OCI-M1 (cell line): ENCODE measurements at places on chromosomes 7 and 10.
A peak's percentile ranks its signal among the peaks of the same experiment; 100 is the strongest.

- no peak for DNase-seq
Measured at GRCh38 chr7:29812185-29812876, 6.0 kb downstream of the WIPF3 start.

GRCh38 chr7:118179191-118179590 lies 4.8 kb upstream of the LSM8 start:
- DNase-seq = no peak

DNA sequence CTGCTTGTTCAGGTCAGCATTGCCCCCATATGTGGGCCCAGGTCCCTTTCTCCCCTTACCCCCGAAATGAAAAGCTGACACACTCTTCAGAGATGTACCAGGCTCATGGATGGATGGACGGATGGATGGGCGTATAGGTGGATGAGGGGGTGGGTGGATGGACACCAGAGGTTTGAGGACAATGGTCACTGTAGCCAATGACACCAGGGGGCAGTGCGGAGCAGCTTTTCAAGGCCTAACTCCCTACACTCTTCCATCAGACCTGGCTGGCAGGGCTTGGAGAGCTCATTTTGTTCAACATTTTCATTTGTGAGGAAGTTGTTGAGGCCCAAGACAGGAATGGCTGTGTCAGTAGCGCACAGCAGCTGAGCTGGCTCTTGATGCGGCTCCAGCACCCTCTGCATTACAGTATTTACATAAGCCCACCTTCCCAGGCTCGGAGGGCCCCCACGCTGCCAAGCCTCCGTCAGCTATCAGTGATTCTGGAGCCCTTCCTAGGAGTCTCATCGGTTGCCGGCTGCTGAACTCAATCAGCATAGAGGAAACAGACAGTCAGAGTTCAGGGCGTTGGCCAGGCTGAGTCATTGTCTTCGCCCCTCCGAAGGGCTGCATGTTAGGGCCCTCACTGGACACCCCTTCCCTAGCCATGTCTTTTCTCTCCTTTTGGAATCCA lies 11.6 kb upstream of the FFAR4 start:
- DNase-seq = peak; percentile 91

GRCh38 chr7:121503039-121503438 lies 106.9 kb upstream of the FAM3C start:
- no peak for DNase-seq

DNA sequence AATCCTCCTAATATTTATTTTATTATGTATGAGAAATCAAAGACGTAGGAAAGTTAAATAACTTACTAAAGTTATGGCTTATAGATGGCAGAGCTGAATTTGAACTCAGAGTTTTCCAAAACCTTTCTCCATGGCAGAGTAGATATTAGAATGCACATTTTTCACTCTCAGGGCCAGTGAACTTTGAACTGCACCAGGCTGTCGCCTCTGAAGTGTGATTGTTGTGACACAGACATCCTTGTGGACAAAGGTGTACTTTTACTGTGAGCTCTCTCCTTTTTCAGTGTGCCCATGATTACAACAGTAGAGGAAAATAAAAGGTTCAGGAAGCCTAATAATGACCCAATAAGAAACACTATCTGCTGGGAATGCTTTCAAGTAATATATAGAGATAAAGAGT lies 29.1 kb downstream of the TES start:
- no peak for DNase-seq

- DNase-seq = no peak
Measured at GRCh38 chr10:73756183-73756582, 12.0 kb downstream of the SEC24C start.

GRCh38 chr7:44609829-44610228 lies 3.4 kb downstream of the OGDH start:
- DNase-seq = no peak

DNA sequence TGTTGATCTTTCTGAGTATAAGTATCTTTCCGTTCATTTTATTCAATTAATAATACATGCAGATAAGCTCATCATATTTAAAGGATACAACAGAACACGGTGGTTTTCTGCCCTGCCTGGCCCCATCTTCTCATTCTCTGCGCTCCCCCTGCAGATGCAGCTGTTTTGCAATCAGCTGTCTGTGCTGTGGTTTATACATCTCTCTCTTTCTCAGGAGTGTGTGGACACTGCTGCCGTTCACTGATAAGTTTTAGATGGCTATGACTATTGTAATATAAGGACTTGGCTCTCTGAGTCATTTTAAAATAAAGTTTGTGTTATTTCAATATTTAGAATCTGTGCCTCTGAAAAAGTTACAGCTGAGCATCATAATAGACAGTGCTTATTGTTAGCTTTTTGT lies 54.5 kb downstream of the CUL1 start:
- peak; percentile 43 for DNase-seq
